NCI-H1048 (cell line): ENCODE measurements at places on chromosomes 16 and 17.

DNA sequence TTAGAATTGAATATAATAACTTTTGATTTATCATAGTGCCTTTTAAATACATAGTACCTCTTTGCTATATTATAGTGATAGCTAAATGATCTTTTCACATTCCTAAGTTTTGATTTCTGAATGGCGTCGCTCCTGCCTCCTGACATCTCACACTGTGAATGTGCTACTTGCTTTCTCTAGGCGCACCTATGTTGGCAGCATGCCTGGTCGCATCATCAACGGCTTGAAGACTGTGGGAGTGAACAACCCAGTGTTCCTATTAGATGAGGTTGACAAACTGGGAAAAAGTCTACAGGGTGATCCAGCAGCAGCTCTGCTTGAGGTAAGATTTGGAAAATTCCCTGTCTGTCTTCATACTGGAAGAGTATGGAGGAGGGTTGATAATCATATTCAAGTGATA lies 29.8 kb upstream of the ABCC11 start:
- DNase-seq, result no peak

DNA sequence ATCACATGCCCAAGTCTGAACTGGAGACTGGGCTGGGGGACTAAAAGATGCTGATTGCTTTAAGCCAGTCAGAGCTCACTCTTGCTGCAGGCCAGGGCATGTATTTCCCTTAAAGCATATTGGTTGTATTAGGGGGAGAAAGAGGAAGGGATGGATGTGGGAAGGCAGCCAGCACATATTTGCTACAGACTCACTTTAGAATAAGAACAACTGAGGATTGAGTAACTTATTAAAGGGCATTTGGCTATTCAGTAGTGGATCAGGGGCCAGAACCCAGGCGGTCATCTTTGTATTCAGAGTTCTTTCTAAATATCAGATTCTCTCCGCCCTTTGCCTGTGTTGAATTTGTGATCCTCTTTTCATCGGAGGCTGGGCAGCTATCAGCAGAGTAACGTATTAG lies 231.7 kb downstream of the HAPSTR1 start:
- no peak for DNase-seq

GRCh38 chr17:80381416-80381923 lies 33.5 kb upstream of the ENDOV start:
- no peak for DNase-seq

DNA sequence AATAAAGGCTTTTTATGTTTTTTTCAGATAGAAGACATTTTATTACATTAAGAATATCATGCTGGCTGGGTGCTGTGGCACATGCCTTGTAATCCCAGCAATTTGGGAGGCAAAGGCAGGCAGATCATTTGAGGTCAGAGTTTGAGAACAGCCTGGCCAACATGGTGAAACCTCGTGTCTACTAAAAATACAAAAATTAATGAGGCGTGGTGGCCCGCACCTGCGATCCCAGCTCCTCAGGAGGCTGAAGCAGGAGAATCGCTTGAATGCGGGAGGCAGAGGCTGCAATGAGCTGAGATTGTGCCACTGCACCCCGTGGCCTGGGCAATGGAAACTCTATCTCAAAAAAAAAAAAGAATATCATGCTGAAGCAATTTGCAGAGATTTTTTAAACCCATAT lies 29.1 kb upstream of the HAPSTR1 start:
- no peak for DNase-seq

- DNase-seq, result no peak
These were observed 3.9 kb downstream of the ZNF750 start for GRCh38 chr17:82835766-82836512.

- DNase-seq, result no peak
These were observed 11.8 kb downstream of the SLC16A3 start for GRCh38 chr17:82240506-82241182.

- no peak for DNase-seq
These were observed 16.8 kb downstream of the SMCR8 start for GRCh38 chr17:18331879-18332278.
